ENCODE measurements at places on chromosomes 6 and 20.

DNA sequence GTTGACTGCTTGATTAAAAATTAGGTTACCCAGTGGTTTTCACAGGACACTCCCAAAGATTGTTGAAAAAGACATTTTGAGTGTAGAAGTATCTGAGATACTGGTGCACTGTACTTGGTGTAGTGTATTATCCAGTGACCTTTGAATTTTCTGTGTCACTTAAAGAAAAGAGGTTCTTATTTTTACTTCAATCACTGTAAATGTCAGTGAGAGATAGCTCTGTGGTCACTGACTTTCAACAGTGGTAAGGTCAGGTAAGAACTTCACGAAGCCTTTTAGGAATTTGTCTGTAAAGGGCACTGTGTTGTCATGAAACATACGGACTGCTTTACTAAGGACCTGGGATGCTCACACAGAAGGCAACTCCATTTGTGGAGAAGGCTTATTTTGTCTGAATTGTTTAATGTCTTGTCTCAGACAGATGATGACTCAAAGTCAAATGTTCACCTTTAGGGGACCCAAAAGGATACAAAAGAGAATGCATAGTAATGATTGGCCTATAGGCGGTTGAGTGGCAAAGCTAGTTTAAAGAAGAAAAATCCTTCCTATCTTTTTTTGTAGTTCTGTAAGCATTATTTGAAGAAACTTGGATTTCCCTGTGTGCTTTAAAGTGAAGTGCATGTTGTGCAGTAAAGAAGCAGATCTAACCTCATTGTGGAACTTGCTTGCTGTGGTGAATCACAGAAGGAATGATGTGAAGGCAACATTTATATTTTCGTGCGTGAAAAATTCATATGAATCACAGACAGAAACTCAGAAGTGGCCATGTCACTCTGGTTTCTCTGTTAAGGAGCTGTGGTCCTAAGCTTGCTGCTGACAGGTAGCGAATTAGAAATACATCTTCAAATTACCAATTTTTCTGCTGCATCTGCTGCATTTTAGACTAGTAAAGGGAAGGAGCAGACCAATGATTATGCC, 47.3 kb downstream of the ZFAND3 start:
- DNase-seq: no peak

- DNase-seq: no peak
Measured at GRCh38 chr6:100457311-100457990, 7.3 kb downstream of the SIM1 start.

DNA sequence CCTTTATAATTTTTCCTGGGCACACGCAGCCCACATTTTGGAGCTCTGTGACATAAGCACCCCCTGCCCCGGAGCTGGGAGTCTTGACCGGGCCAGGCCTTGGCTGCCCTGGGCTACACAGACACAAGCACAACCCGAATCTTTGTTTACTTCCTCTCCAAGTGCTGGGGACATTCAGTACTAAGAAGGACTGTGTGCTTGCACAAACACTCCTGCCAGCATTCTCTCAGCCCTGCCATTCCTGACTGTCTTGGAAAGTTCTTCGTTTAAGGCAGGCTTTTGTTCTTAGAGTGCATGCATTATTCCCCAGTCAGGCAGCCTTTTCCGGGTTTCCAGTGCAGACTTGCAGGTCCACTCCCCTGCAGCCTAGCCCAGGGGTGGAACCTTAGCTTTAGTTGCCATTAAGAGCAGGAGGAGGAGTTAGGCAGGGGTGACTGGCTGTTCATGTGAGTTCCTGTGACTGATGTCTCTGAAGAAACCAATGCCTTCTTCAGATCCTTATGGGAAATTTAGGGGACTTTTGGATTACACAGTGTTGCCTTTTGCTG, 28.6 kb downstream of the FOXO3 start:
- no peak for DNase-seq

GRCh38 chr6:54916858-54917257, 70.3 kb downstream of the FAM83B start:
- DNase-seq: no peak

GRCh38 chr20:62156592-62157386, 13.2 kb downstream of the SS18L1 start:
- DNase-seq: peak; percentile 85

- no peak for DNase-seq
Measured at GRCh38 chr6:140915103-140915502, 1217.6 kb upstream of the GJE1 start.

All from GM03348 (cell line).